Dermis microvascular lymphatic vessel endothelial cell (primary cell): ENCODE measurements at places on chromosomes 3 and 15.

- DNase-seq, result no peak
These were observed 27.5 kb downstream of the GRAMD2A start for GRCh38 chr15:72169921-72170611.

DNA sequence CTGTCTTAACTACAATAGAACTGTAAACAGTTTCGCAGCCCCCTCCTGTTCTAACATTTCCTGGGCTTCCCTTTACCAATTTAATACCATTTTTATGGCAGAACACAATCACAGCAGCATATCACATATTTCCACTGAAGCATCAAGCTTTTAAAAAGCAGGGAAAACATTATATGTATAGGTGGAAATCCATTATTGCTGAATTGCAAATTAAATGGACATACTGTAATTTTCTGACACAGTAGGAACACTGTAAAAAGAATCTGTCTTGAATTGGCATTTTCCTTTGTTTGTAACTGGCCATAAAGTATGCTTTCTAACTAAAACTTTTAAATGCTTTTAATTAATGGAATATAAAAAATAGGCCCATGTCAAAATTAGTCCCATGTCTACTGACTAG lies 1385.8 kb downstream of the SI start:
- no peak for DNase-seq

DNA sequence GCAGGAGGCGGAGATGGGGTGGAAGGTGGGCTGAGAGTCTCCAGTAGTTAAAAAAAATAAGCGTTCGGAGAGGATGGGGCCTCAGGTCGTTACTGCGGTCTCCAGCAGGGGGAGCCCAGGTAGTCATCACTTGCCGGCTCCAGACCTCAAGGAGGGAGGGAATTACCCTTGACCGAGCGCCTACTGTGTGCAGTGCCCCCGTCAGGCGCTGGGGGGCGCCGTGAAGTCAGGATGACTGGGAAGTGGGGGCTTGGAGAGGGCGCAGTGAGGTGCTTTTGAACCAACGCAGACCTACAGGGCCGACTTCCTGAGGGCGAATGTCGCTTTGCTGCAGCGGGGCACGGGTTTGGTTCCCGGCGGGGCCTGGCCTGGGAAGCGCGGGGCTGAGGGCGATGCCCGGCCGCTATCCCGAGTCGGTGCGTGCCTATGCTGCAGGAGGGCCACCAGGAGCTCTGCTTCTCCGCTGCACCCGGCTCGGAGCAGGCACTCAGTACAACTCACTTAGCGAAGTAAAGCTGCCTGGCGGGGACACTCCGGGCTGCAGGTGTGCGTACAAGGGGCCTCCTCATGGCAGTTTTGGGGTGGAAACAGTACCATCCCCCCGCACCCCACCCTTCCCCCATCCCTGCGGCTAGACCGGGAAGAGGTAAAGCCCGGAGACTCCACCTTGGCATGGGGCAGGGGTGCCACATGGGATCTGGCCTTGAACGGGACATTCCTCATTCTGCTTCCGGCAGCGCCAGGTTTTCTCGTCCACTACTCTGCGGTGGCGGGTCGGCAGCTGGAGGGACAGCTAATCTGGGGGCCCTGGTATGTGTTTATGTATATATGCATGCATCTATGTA lies 79.8 kb downstream of the RHCG start:
- peak; percentile 74 for DNase-seq

GRCh38 chr15:58274885-58275284 lies 136.7 kb downstream of the AQP9 start:
- DNase-seq, result no peak

- no peak for DNase-seq
These were observed 1099.5 kb downstream of the ROBO1 start for GRCh38 chr3:78668302-78668701.

- no peak for DNase-seq
These were observed 81.9 kb upstream of the CDV3 start for GRCh38 chr3:133491481-133492059.

DNA sequence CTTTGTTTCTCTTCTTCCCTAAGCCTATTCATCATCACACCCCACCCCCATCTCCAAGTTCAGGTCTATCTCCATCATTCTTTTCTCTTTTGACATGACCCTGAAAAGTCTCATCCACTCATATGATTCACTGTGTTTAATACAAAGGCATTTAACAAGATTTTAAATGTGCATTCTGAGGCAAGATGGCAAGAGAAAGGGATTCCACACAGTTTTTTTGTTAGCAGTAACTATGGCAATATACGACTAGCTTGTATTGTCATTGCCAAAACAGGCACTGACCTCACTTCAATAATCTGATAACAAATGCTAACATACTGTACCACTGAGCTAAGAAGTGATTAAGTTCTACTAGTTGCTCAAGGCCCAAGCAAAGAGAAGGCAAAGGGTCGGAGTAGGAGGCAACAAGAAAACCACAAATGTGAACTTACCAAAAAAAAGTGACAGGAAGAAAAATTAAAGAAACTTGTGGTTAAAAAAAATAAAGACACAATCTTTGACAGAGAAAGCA lies 53.2 kb downstream of the FBN1 start:
- DNase-seq, result no peak

DNA sequence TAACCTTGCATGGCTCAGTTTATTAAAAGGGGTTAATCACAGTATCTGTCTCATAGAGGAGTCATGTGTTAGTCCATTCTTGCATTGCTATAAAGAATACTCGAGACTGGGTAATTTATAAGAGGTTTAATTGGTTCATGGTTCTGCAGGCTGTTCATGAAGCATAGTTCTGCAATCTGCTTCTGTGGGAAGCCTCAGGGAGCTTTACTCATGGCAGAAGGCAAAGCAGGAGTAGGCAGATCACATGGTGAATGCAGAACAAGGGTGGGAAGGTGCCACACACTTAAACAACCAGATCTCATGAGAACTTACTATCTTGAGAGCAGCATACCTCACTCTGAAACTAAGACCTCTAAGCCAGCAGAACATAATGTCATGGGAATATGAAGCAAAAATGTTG lies 42.2 kb upstream of the PTX3 start:
- DNase-seq, result no peak

GRCh38 chr15:60179786-60180391 lies 175.8 kb downstream of the FOXB1 start:
- DNase-seq, result peak; percentile 54

GRCh38 chr15:45690581-45691260 lies 55.9 kb downstream of the SQOR start:
- no peak for DNase-seq

DNA sequence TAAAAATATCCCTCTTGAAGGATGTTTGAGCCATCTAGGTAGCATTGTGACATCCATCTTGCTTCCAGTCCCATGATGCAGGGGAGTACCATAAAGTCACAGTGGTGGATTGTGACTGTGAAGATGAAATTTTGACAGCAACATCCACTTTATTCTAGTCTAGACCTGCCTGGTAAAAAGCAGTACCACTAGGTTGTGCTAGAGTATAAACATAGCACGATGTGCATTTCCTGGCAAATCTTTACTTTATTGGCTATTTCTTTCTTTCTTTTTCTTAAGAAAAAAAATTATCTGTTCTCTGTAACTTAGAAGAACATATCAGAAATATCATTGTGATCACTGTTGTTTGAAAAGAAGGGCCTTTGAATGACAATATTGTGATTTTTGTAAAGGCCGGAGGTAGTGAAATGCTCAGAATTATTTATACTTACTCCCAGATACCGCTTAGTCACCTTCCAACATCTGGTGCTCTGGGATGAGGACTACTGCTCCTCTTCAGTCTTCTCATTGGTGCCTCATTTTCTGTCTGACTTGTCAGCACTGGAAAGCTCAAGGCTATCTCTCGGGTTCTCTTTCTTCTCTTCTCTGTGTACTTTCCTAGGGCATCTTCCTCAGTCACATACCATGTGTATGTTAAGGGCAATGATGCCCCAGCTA lies 35.6 kb downstream of the AGBL1 start:
- DNase-seq, result no peak

GRCh38 chr3:58009026-58009748 lies 965 bp downstream of the FLNB start:
- DNase-seq, result no peak

DNA sequence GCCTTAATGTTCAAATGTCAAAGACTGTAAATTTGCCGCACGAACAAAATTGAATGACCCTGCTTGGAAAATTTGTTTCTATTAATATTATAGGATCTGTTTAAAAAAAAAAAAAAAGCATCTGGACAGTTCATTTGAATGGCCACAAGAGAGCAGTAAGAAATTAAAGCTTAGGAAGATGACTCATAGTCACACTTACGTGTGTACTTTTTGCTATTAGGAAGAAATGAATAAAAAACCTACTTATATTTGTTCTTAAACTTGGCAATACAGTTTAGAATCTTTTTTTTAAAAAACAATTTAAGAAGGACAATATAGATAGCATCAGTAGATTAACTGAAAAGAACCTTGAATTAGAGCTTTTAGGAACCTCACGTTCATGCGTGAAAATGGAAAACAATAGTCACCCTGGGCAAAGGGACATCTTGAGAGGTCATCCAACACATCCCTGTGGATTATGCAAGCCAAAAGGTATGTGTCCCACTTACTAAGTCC lies 621.8 kb downstream of the MECOM start:
- peak; percentile 50 for DNase-seq

- peak; percentile 49 for DNase-seq
These were observed 6.9 kb upstream of the CLPX start for GRCh38 chr15:65192016-65192415.

DNA sequence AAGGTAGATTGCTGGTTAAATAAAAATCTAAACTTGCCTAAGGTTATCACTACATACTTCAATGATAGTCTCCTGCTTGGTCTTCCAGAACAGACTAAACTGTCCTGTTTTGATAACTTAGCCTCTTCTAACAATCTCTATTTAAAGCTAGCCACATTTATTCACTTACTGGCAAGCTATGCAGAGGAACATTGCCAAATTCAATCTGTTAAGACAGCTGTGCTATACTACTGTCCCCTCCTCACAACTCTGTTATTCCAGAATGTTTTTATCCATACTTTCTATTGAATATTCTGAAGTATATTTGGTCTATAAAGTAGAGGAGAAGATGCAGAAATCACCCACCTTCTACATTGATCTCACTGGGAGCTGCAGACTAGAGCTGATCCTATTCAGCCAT lies 594.0 kb upstream of the CCDC54 start:
- no peak for DNase-seq

DNA sequence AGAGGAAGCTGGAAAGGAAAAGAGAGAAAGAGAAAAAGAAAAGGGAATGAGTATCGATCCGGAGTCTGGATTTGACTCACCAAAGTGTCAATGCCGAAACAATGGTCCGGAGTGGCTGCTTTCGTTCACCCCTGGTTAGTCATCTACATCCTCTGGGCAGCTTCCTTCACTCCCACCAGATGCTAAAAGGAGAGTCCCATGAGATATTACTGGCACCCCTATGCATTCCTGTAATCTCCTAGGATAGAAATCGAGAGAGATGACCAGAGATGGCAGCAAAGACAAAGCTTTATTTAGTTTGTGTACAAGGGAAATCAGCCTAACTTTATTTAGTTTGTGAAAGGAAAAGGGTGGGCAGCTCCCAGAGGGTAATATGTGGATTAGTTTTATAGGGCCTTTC lies 622.2 kb downstream of the ZPLD1 start:
- DNase-seq, result no peak
